ENCODE measurements at places on chromosomes 2 and 18.

GRCh38 chr2:224017957-224018356, 21.1 kb downstream of the SERPINE2 start:
- no peak for DNase-seq

DNA sequence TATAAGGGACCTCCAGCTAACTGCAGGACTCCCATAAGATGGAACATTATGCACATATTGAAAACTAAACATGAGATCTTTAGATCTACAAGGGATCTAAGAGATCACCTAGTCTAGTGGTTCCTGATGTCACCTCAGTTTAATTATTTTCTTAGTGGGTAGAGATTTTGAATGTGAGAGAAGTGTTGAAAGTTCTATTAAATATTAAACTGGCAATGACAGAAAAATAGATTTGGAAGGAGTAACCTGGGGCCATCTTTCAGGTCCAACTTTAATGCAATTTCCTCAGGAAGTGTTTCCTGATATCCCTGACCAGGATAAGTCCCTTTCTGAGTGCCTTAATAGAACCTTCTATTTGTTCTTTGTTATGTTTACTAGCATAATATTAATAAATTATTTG, 29.1 kb upstream of the CPS1 start:
- DNase-seq: no peak

DNA sequence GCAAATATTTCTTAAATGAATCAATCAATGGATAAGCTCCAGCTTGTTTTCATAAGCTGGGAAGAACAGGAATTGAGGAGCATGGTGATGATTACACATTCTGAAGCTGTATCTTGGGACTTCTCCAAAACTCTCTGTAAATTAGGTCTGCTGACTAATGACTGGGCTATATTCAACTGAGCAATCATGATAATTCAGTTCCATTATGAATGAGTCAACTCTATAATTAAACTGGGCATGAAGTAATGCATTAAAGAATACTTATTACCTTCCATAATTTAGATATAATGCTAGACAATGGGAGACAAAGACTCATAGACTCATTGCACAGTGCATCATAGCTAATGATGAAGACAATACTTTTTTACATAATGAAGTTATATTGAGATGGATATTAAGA, 207.4 kb downstream of the CBLN2 start:
- no peak for DNase-seq

DNA sequence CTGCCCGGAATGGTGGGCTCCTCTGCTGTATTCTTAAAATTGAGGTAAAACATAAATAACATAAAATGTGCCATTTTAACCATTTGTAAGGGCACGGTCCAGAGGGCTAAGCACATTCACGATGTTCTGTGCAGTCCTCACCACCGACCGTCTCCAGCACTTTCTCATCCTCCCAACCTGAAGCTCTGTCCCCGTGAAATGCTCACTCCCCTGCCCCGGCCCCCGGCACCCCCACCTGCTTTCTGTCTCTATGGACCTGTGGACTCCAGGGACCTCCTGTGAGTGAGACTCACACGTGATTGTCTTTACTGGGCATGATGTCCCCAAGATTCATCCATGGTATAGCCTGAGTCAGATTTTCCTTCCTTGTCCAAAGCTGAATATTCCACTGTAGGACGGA, 38.7 kb upstream of the CTDP1 start:
- no peak for DNase-seq

DNA sequence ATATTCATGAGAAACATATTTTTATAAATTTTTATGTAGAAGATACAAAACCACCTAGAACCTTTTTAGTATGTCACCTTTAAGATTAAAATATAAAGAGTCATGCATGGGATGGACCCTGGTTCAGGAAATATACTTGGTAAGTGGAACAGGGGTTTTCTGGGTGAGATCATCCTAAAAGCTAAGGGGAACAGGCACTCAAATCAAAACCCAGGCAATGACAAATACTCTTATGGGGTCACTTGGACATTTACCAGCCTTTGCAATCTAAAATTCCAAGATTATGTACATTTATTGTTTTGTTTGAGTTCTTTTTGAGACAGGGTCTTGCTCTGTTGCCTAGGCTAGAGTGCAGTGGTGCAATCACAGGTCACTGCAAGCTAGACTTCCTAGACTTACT, 65.8 kb downstream of the SGPP2 start:
- no peak for DNase-seq

GRCh38 chr2:37730037-37730818, 58.8 kb upstream of the CDC42EP3 start:
- DNase-seq: no peak

- no peak for DNase-seq
These were observed 169.3 kb downstream of the KCNE4 start for GRCh38 chr2:223221139-223221835.
